GM12892 (cell line): ENCODE measurements at places on chromosomes 3 and 15.

- no peak for DNase-seq
These were observed 76.7 kb upstream of the LPP start for GRCh38 chr3:188077160-188077799.

- no peak for DNase-seq
These were observed 191.1 kb downstream of the KCNAB1 start for GRCh38 chr3:156311431-156311830.

- DNase-seq = no peak
These were observed 43.1 kb upstream of the NMD3 start for GRCh38 chr3:161177991-161178390.

DNA sequence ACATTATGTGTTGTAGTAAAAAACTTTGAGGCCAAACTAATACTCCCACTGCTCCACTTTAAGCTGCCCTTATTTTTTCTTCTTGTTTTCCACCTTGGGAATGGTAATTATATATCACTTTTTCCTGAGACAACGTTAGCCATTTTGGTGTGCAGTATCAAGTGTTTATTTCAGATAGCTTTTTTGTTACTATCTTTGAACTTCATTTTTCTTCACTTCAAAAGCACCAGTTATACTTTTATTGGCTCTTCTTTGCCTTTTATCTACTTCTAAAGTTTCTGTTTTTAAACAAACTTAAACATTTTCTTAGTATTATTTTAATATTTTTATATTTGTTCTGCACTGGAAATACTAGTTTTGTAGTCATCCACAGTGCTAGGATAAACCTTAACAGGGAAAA lies 6.5 kb downstream of the TOPAZ1 start:
- DNase-seq = no peak

DNA sequence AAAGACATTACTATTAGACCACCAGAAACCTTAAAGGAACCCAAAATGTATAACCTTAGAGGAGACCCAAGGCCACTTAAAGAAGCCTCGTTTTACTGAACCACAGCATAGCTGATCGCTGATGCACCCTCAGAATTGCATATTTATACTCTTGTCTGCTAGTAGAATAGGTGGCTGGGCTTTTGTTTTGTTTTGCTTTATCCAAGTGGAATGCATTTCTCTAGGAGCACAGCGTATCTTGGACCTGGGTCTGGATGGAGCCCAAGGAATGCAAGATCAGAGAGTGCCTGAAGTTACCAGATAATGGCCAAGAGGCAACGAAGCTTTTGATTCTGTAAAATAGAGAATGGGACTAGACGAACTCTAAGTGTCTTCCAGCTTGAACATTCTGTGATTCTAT lies 129.2 kb upstream of the COL8A1 start:
- DNase-seq = no peak

GRCh38 chr15:101625980-101626379 lies 26.2 kb downstream of the TM2D3 start:
- no peak for DNase-seq

- no peak for DNase-seq
These were observed 16.8 kb downstream of the LPP start for GRCh38 chr3:188170461-188171459.

GRCh38 chr15:44656298-44656697 lies 7.2 kb downstream of the SPG11 start:
- DNase-seq = no peak

DNA sequence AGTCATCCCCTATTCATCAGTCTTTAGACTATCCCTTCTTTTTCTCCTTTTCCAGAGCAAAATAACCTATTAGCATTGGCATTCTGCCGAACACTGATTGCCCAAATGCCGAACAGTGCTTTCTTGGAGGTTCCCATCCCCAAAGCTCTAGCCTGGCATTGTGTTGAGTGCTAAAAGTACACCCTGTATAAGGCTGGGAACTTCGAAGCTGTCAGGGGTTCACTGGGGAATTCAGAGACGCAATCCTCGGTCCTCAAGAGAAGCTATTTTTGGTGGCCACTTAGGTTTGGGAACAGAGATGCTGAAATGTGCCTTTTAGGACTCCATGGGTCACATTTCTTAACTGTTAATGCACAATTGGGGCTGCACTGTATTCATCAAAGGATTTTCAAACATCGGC lies 8.4 kb downstream of the FRMD5 start:
- DNase-seq = no peak

GRCh38 chr15:85748729-85749128 lies 46.0 kb downstream of the KLHL25 start:
- DNase-seq = no peak

- DNase-seq = no peak
These were observed 610.2 kb upstream of the ROBO2 start for GRCh38 chr3:76429581-76430177.

DNA sequence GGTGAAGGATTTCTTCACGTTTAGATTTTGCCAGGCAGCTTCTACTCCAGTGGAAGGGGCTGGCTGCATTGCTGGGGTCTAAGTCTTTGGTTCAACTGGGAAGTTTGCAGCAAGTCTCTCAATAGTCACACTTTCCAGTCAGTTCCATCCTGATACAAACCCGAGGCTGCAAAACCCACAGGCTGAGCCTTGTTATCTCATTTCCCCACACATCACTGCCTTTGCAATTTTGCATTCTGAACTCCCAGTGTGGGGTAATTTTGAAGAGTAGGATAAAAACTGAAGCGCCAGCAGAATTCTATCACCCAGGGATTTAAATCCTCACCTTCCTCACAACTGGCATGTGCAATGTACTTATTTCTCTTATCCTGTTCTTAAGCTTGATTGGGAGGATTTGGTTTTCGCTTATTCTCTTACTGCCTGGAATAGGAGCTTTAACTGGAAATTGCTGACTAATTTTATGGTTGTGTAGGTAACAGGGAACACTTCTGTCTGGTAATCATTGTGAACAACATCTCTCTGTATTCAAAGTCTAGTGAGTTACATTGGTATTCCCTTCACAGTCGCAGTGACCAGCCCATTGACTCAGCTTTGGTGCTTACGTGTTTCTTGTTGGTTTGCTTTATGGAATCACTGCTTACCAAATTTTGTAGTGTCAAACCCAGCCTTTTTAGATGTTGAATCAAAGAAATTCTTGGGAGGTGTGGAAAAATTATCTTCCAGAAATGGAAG lies 142.0 kb upstream of the TOPAZ1 start:
- DNase-seq = no peak

- DNase-seq = no peak
These were observed 15.2 kb downstream of the NRROS start for GRCh38 chr3:196654735-196655090.

DNA sequence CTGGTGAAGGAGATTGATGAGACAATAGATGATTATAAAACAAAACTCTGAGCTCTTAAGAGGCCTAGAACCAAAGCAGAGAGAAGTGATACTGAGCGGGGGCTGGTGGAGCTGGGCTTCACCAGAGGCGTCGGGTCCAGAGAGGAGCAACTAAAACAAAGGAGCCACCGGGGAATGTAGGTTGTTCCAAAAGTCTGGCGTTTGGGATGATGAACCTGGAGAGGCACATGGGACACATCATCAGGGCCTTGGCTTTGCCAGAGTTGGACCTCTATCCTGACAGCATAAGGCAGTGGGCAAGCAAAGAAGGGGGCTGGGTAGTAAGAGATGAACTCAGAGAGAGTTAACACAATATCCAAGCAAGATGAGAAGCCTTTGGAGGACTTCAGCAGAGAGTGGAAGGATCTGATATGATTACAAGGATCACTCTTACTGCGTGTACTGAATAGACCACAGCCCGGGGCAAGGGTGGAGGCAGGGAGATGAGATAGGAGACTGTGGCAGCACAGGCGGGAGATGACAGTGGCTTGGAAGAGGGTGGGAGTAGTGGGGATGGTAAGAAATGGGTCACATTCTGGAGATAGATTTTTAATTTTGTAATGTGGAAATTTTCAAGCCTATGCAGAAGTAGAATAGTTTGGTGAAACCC lies 36.0 kb upstream of the RASA2 start:
- DNase-seq = no peak

DNA sequence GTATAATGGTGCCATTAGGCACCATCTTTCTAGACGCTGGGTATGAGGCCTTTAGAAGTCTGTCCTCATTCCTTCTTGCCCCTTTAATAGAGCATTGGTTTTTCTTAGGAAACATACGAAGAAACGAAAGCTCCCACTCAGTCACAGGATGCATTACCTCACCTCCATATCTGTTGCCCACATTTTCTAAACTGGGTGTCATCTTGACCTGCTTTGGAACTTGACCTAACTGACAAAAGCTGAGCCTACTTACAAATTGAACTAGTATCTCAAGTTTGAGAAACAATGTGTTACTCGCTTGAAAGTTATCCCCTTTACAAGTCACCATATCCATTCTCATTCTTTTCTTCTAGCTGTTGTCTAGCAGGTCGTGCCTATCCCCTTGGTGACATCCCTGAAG lies 102.7 kb downstream of the VPS8 start:
- no peak for DNase-seq

DNA sequence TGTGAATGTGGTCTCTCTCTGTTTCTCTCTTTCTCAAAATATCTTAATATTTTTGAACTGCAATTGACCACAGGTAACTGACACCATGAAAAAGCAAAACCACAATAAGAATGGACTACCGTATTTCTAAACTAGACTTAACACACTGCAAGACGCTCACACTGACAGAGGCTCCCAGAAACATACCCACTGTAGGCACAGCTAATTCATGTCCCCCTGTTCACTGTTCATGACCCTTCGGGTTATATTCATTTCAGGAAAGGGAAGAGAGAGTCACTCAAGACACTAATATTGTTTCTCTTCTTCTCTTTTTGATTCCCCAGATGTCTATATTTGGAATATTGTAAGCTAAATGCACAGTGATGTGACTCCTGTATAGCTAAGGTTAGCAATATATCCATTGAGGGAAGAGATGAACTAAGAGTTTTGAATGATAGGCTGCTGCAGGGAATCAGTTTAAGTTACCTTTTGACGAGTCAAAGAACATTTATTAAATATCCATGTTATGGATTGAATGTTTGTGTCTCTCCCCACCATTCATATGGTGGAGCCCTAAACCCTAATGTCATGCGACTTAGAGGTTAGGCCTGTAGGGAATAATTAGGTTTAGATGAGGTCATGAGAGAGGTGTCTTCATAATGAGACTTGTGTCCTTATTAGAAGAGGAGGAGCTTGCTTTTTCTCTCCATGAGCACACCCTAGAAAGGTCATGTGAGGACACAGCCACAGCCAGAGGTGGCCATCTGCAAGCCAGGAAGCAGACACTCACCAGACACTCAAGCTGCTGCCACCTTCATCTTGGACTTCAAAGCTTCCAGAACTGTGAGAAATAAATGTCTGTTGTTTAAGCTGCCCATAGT lies 216.6 kb upstream of the GRM7 start:
- no peak for DNase-seq

GRCh38 chr15:99467853-99468464 lies 97.8 kb upstream of the MEF2A start:
- DNase-seq = no peak

- no peak for DNase-seq
These were observed 28.2 kb downstream of the NEK4 start for GRCh38 chr3:52742418-52743041.

GRCh38 chr3:135706758-135707375 lies 258.7 kb upstream of the PPP2R3A start:
- DNase-seq = no peak
